Upper lobe of left lung (tissue), 6 donors: ENCODE measurements at places on chromosomes 5 and 9.

DNA sequence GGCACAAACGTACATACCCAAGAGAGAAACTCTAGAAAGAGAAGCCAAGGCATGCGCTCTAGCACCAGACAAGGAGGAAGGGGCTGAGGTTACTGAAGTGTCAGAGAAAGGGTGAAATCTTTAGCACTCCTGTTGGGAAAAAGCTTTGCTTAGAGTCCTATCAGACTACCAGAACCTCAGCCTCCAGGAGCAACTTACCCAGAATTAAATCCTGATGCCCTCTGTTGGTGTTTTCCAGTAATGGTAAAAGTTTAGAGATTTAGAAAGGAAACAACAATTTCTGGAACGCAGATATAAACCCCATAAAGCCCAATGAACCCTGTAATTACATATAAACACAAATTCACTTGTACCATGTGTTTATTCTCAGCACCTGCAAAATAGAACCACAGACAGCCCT, 33.2 kb upstream of the ASTN2 start:
- DNase-seq: no peak

GRCh38 chr5:67235399-67236110, 39.0 kb upstream of the CD180 start:
- DNase-seq: no peak

DNA sequence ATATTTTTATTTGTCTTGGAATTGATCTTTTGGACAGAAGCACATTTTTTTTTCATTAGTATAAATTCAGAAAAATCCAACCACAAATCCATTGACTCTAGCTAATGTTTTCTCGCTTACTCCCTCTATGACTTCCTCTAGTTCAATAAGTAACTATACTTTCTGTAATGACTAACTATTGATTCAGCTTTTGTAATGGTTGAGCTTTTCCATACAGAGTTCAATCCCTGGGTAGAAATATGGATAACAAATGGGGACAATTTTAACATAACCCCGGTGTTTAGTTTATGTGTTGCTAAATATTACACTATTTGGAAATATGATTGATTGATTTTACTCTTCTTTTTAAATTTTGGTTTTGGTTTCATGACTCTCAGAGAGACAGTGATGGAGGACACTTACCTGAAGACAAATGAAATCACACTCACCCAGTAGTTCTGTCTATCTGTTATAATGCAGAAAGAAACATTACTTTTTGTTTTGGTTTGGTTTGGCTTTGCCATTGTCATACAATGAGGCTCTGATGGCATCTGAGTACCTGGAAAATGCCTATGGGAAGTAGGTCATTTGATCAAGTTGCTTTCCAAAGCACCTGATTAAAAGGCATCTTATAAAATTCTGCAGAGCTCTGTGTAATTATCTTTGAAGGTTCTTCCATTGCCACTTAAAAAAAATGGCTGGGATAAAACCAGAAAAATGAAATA, 309.7 kb upstream of the MPDZ start:
- no peak for DNase-seq

DNA sequence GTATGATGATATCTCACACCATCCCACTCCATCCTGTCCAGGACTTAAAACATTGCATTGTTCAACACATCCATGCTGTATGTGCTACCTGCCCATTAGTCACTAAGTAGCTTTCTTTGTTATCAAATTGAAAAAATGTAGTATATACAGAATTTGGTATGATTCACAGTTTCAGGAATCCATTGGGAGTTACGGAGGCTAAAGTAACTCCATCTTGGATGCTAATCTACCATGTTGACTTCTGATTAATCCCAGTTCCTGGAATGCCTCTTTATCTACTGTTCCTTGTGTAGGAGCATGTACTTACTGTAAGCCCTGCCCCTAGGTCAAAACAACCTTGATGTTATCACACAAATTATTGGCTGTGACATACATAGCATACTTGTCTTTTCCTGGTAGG, 38.9 kb upstream of the FOXB2 start:
- no peak for DNase-seq

- DNase-seq: peak; percentile 73
These were observed 9.5 kb downstream of the LPCAT1 start for GRCh38 chr5:1514027-1514818.

- no peak for DNase-seq
These were observed 115.8 kb upstream of the ICE1 start for GRCh38 chr5:5306696-5307095.

DNA sequence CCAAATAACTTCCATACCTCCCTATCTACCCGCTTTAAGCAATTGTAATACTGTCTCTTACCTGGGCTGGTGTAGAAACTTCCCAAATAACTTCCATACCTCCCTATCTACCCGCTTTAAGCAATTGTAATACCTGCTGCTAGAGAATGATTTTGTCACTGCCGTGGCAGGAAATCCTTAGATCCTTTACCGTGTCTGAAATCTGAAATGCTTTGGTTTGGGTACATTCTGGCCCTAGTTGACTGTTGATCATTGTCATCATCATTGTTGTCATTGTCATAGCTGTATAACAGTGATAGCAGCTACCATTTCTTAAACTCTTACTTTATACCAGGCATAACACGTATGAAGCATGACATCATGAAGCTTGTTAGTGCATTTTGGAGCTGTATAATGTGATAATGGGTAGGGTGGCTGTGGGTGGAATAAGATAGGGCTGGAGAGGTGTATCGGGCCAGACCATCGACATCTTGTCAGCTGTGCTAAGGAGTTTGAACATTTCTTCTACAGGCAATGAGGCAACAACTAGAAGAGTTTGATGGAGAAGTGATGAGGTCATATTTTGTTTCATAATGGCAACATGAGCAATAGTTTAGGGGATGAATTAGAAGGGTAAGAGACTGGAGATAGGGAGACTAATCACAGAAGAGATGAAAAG, 15.7 kb downstream of the PIP5K1B start:
- DNase-seq: no peak

GRCh38 chr5:150510460-150511263, 2.7 kb downstream of the NDST1 start:
- peak; percentile 83 for DNase-seq
